ENCODE measurements at places on chromosomes 5 and 9. TPM values are rescaled to one million over a fixed set of nuclear protein-coding genes. Genes with fewer than 3 reads are reported as not detected.

GRCh38 chr9:80649001-80649420 is 1040.3 kb downstream of the TLE1 start:
- H3K4me3 ChIP-seq = no peak overlapping the region
- H3K27ac ChIP-seq = no peak overlapping the region
- no peaks in the 10 kb centered on the region for H3K36me3 ChIP-seq
- DNase-seq = no peak
- H3K27me3 ChIP-seq = no peaks in the 10 kb centered on the region

GRCh38 chr9:2602704-2603116 is 18.9 kb upstream of the VLDLR start:
- no peak for DNase-seq
- H3K27me3 ChIP-seq = no peaks in the 10 kb centered on the region
- no peaks in the 10 kb centered on the region for H3K36me3 ChIP-seq
- no peak overlapping the region for H3K4me3 ChIP-seq
- no peaks in the 10 kb centered on the region for H3K4me1 ChIP-seq

PCDHA1 gene
- total RNA-seq = not detected

DNA sequence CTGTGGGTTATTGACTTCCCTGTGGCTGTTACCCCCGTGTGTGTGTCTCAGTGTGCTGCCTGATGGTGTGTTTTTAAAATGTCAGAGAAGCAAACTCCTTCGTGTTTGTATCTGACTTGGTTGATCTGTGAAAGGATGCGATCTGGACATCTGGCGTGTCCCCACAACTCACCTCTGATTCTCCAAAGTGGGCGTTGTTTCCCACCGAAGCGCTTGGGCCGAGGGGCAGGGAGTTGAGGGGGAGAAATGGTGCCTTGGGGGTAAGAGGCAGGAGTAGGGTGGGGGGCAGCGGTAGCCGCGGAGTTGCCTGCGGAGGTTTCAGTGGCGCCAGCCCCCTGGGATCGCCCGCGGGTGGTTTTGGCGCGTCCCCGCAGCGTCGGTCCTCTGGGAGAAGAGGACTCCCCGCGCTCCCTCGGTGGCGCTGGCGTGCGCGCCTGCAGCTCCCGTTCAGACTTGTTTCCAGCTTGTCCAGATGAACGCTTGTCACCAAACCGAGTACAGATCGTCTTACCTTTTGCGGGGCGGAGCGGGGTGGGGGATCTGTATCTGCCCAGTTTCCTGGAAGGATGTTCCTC is 1.1 kb downstream of the MAST4 start:
- peaks cover 33% of the 10 kb centered on the region for H3K27me3 ChIP-seq
- H3K27ac ChIP-seq = no peak overlapping the region
- H3K4me3 ChIP-seq = no peak overlapping the region
- H3K36me3 ChIP-seq = no peaks in the 10 kb centered on the region
- peaks cover 8% of the 10 kb centered on the region for H3K4me1 ChIP-seq
- DNase-seq = no peak

IFNA2 gene
- not detected for total RNA-seq

GRCh38 chr5:100905259-100905914 is 2.3 kb upstream of the ST8SIA4 start:
- no peaks in the 10 kb centered on the region for H3K36me3 ChIP-seq
- no peak for DNase-seq
- no peaks in the 10 kb centered on the region for H3K4me1 ChIP-seq

DNA sequence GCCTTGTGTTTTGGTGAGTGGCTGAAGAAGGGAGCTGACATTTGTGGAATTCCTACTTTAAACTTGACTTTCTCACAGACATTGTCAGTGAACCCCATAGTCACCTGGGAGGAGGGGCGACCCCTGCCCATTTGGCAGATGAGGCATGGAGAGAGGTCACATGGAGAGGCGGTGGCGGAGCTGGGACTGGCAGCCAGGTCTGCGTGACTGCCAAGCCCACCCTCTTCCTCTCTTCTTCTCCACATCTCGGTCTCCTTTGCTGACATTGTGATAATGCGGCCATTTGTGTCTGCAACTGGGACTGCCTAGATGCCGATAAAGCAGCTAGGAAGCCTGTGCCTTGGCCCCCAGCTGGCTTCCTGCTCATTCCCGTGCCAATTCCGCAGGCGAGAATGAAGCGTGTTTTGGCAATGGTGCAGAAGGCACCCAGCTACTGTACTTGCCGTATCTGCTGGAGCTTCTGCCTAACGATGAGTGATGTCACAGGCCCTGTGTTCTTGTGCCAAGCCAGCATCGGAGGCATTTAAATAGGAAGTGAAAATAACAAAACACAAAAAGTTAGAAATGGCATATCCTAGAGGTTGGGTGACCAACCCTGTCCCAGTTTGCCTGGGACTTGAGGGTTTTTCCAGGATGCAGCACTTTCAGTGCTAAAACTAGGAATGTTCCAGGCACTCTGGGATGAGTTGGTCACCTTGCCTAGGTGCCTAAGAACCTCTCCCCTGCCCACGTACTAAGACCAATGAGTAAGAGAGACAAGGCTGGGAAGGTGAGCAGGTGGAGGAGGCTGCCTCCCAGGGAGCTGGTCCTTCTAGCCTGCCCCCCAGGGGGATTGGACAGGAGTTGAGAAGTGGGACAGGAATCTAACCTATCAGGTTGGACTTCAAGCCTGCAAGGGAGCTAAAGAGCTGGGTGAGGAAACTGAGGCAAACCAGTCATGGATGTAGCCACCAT is 23.6 kb downstream of the OLFML2A start:
- H3K36me3 ChIP-seq = no peaks in the 10 kb centered on the region
- no peak overlapping the region for H3K27ac ChIP-seq

DNA sequence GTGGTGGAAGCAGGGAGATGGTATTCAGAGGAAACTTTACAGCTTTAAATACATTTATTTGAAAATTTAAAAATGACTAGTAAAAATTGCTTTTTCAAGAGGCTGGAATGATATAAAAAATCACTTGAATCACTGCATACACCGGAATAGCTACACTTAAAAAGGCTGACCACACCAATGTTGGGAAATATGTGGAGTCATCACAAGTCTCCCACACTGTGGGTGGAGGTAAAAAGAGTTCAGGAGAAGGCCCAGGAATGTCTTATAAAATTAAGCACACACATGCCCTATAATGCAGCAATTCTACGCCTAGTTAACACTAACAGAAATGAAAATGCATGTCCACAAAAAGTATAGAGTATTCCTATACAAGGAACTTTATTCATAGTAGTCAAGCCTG is 198.1 kb downstream of the ROR2 start:
- DNase-seq = no peak
- H3K4me3 ChIP-seq = no peak overlapping the region
- H3K27me3 ChIP-seq = no peaks in the 10 kb centered on the region
- H3K4me1 ChIP-seq = no peaks in the 10 kb centered on the region

GRCh38 chr5:159414021-159414420 is 83.7 kb upstream of the IL12B start:
- H3K4me3 ChIP-seq = no peak overlapping the region
- DNase-seq = no peak
- peaks cover 12% of the 10 kb centered on the region for H3K27me3 ChIP-seq
- no peak overlapping the region for H3K27ac ChIP-seq

GRCh38 chr9:75455444-75455921 is 367.2 kb downstream of the OSTF1 start:
- DNase-seq = no peak
- no peaks in the 10 kb centered on the region for H3K36me3 ChIP-seq
- no peaks in the 10 kb centered on the region for H3K27me3 ChIP-seq
- H3K4me3 ChIP-seq = no peak overlapping the region

TIGD6 gene
- 2.1 TPM for total RNA-seq

GRCh38 chr5:173790836-173791546 is 97.2 kb upstream of the CPEB4 start:
- H3K4me1 ChIP-seq = peaks cover 86% of the 10 kb centered on the region
- DNase-seq = no peak

DNA sequence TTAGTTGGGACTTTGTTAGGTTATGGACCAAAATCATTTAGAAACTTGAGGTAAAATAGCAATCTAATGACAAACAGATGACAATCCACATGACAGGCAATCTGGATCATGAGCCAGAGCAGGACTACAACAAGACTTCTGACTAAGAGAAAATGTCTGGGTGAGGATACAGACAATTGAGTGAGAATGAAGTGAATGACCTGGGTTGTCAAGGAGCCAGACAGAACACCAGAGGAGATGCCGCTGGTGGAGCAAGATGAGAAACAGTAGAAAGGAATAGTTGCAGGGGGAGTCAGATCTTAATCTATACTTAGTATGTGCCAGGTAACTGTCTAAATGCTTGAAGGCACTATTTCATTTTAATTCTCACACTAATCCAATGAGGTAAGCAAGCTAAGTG is 277.8 kb downstream of the PRELID2 start:
- no peaks in the 10 kb centered on the region for H3K27me3 ChIP-seq
- no peak for DNase-seq
- H3K4me3 ChIP-seq = no peak overlapping the region
- H3K27ac ChIP-seq = no peak overlapping the region

IQGAP2 gene
- 83.3 TPM for total RNA-seq

- H3K4me3 ChIP-seq = no peak overlapping the region
- no peaks in the 10 kb centered on the region for H3K36me3 ChIP-seq
- H3K27me3 ChIP-seq = no peaks in the 10 kb centered on the region
- no peak for DNase-seq
Measured at GRCh38 chr5:167309941-167310517, 981.4 kb upstream of the WWC1 start.

DNA sequence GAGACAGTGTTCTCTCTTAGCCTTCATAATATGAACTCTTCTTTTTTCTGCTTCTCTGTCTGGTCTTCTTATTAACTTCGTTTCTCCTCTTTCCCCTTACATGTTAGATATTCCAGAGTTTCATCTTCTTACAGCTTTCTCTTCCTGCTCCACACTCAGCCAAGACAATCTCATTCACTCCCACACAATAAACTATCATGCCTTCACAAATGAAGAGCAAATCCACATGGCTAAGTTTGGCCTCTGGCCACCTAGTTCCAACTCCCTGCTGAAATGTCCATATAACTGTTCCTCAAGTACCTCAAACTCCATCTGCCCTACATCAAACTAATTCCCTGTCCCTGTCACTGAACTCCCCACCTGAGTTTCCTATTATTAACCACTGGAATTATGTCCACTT is 18.4 kb downstream of the IL33 start:
- H3K27ac ChIP-seq = no peak overlapping the region
- H3K36me3 ChIP-seq = no peaks in the 10 kb centered on the region
- H3K4me1 ChIP-seq = peaks cover 27% of the 10 kb centered on the region
- H3K4me3 ChIP-seq = no peak overlapping the region

IARS1 gene
- total RNA-seq = 277 TPM

GRCh38 chr9:29285818-29286217 is 1712.5 kb upstream of the C9orf72 start:
- H3K36me3 ChIP-seq = no peaks in the 10 kb centered on the region
- H3K4me1 ChIP-seq = no peaks in the 10 kb centered on the region
- no peak overlapping the region for H3K27ac ChIP-seq
- no peaks in the 10 kb centered on the region for H3K27me3 ChIP-seq
- H3K4me3 ChIP-seq = no peak overlapping the region
- no peak for DNase-seq

DNA sequence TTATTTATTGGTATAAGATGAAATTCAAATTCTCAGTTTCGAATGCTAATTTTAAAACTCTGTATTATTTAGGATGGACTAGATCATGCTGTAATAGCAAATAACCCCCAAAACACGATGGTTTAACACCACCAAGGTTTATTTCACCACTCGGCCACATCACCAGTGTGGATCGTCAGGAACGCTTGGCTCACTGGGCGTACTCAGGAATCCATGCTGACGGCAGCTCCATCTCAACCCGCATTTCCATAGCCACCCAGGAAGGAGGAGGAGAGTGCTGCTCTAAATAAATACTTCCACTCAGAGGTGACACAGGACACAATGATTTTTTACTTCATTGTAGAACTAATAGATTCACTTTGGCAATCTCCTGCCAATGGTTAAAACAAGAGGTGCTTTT is 347.4 kb downstream of the SH3GL2 start:
- no peak overlapping the region for H3K27ac ChIP-seq
- no peaks in the 10 kb centered on the region for H3K4me1 ChIP-seq
- H3K36me3 ChIP-seq = no peaks in the 10 kb centered on the region

GRCh38 chr5:74452856-74453255 is 187.7 kb downstream of the ENC1 start:
- DNase-seq = no peak
- no peak overlapping the region for H3K27ac ChIP-seq
- peaks cover 20% of the 10 kb centered on the region for H3K4me1 ChIP-seq
- H3K36me3 ChIP-seq = no peaks in the 10 kb centered on the region
- H3K4me3 ChIP-seq = no peak overlapping the region
- H3K27me3 ChIP-seq = no peaks in the 10 kb centered on the region

GRCh38 chr5:147175516-147176097 is 59.2 kb upstream of the STK32A start:
- no peak overlapping the region for H3K4me3 ChIP-seq
- DNase-seq = peak; percentile 86
- peaks cover 67% of the 10 kb centered on the region for H3K4me1 ChIP-seq
- peak overlapping the region; percentile 82 for H3K27ac ChIP-seq
- no peaks in the 10 kb centered on the region for H3K36me3 ChIP-seq
- H3K27me3 ChIP-seq = no peaks in the 10 kb centered on the region

DNA sequence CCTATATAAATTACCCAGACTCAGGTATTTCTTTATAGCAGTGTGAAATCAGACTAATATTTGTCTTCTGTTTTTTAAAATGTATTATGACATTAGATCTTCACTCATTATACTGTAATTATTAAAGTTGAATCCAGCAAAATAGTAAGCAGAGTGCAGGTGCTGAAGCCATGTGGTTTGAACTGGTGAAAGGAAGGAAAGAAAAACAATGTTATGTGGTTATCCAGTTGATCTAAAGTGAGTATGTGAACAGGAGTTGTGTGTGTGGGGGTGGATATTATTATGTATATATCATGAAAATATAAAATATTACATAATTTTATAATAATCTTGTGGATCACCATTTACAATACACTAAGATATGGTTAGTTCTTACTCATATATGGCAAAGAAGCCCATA is 593.7 kb downstream of the SEMA5A start:
- no peaks in the 10 kb centered on the region for H3K27me3 ChIP-seq
- H3K36me3 ChIP-seq = no peaks in the 10 kb centered on the region
- no peak for DNase-seq

GRCh38 chr9:106878934-106879333 is 16.0 kb downstream of the ZNF462 start:
- no peak overlapping the region for H3K4me3 ChIP-seq
- no peaks in the 10 kb centered on the region for H3K27me3 ChIP-seq
- no peaks in the 10 kb centered on the region for H3K4me1 ChIP-seq
- DNase-seq = no peak

- H3K36me3 ChIP-seq = no peaks in the 10 kb centered on the region
- no peak overlapping the region for H3K27ac ChIP-seq
- no peaks in the 10 kb centered on the region for H3K27me3 ChIP-seq
Measured at GRCh38 chr5:169650701-169651331, 13.7 kb downstream of the DOCK2 start.

TMEM171 gene
- not detected for total RNA-seq

DNA sequence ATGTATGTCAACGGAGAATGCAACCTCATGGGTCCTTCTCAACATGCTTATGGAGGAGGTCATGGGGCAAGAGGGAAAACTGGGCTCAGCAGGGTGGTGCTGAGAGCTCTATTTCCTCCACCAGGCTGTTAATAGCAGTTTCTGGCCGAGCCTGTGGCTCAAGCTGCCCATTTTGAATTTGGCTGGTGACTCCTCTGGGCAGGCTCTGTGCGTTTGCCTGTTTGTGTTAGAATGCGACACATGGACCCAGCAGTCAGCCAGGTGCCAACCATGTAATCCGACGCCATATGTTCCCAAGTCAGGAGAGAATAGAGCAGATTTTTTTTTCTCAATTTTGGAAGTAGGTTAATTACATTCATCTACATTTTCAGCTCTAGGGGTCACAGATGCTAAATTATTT is 387.7 kb upstream of the CLINT1 start:
- H3K27me3 ChIP-seq = no peaks in the 10 kb centered on the region
- H3K4me1 ChIP-seq = no peaks in the 10 kb centered on the region
- no peaks in the 10 kb centered on the region for H3K36me3 ChIP-seq
- no peak overlapping the region for H3K4me3 ChIP-seq

All from HepG2 (cell line).